AG09319 (cell line): ENCODE measurements at places on chromosomes 12 and 14.

GRCh38 chr12:71440763-71441748 lies 1.5 kb downstream of the LGR5 start:
- no peak for DNase-seq

DNA sequence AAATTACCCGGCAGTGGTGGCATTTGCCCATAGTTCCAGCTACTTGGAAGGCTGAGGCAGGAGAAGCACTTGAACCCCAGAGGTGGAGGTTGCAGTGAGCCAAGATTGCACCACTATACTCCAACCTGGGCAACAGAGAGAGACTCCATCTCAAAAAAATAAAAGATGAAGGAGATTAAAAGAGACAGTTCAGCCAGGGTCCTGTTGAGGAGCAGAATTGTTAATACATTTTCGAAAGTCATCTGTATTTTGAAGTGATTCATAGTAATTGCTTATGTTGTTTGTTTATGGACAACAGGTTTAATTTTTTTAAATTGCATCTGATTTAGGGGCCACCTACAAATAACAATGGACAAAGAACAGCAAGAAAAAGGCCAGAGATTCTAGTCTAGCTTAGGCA lies 112.9 kb downstream of the DIP2B start:
- DNase-seq = no peak

DNA sequence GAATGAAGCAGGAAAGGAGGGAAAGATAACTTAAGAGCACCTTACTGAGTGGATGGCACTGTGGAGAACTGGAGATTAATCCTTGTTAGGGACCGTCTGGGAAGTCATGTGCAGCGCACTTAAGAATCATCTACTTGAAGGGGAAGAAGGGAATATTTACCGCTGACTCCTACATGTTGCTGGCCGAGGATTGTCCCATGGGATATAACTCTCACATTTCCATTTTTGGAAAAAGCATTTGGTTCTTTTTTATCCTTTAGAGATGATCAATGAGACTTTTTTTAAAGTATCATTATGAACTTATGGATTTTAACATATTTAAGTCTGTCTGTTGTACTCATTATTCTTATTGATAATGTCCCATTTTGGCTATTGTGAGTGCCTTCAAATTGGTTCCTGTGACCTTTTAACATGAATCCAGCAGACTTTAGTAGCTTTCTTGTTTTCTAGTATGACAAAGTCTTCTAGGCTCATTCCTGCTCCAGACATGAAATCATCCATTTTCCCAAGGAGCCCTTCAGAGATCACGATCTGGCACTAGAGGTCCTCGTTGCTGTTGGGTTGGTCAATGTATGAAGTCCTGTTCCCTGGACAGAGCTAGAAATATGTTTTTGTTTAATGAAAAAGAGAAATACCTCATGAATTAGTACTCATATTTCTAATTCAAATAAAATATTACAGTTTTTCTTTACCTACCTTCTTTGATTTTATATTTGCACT lies 20.2 kb upstream of the FAM234B start:
- no peak for DNase-seq

GRCh38 chr12:39722504-39722903 lies 102.9 kb upstream of the ABCD2 start:
- DNase-seq = no peak

- DNase-seq = no peak
Observed at GRCh38 chr12:91610561-91610960, 427.9 kb upstream of the DCN start.

DNA sequence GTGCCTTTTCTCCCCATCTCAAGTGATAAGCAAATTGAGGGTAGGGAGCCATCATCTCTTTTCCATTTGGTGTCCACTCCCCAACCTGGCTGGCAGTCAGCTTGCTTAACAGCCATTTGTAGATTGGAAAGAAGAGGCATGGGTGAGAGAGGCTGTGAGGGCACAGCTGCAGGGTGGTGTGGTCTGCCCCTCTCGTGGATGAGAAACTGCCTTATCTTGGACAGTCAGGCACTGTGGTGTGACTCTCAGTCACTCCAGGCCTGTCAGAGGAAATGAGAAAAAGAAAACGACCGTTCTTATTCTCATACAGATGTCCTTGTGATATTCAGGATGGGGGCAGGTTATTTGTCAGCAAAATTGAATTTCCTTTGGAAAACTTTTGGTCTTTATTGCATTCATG lies 65.1 kb upstream of the SRSF5 start:
- DNase-seq = no peak

DNA sequence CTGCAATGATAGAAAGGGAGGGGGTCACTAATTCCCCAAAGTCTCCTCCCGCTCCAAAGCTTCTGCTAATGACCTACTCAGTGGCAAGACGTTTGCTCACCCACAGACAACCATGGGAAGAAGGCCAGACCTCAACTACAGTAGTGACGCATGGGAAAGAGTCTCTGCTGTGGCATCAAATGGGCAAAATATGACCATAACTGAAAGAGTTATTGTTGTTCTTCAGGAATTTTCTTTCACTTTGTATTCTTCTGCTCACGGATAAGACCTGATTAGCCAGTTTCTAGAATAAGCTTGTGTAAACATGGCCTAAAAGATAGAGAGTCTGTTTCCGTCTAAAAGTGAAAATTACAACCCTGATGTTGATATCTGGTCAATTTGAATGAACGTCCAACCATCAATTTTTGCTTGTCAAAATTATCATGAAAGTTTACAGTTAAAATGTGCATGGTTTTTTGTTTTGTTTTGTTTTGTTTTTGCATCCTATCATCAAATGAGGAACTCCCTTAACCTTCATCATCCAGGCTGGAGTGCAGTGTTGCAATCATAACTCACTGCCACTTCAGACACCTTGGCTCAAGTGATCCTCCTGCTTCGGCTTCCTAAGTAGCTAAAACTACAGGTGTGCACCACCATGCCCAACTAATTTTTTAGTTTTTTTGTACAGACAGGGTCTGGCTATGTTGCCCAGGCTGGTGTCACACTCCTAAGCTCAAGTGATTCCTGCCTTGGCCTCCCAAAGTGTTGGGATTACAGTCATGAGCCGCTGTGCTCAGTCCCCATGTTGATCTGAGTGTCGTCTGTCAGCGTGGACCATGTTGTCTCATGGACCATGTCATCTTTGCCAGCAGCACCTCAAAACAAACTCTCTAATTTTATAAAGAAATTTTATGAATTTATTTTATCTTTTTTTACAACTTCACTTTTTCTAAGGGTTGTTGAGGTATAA lies 7.0 kb downstream of the KRT6B start:
- DNase-seq = no peak

- no peak for DNase-seq
Observed at GRCh38 chr14:78721756-78722480, 551.7 kb downstream of the NRXN3 start.

DNA sequence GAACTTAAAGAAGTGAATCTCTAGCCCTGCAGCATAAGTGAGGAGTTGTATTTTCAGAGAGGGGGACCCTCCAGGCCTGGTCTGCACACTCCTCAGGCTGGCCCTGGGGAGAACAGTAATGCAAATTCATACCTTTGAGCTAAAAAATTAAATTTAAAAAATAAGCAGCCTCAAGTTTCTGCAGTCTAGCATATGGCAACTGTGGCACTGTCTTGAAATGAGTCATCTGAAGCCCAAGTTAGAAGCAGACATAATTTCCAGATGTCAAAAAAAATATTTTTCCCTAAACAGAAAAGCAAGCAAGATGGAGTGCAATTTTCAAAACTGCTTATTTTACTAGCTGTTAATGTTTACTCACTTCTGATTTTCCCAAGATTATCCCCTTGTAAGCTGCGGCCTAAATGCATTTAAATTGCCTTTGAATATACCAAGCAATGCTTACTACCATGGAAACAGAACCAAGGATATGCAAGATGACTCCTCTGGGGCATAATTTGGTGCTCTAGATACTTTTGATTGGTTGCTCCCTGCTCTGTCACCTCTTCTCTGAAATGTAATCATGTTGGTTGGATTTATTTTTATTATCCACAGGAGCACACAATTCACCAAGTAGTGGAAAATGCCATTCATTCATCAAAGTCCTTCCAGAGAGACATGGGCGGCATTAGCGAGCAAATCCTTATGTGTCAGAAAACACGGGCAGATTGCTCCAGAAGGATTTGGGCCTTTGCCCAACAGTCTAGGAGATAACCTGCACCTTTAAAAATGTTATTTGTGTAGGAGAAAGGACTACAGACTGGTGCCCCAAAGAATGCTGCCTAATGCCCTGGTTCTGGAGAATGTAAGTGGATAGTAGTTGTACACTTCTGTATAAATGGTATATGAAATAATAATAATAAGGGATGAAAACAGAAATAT lies 25.0 kb upstream of the DHRS7 start:
- DNase-seq = no peak

DNA sequence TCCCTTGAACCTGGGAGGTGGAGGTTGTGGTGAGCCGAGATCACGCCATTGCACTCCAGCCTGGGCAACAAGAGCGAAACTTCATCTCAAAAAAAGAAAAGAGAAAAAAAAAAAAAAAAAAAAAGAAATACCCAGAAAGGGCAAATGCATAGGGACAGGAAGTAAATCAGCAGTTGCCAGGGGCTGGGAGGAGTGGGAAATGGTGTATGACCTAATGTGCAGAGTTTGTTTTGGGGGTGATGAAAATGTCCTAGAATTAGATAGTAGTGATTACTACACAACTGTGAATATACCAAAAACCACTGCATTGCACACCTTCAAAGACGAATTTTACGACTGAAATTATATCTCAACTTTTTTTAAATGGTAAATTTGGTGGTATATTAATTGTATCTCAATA lies 20.4 kb downstream of the DUSP16 start:
- DNase-seq = no peak

GRCh38 chr12:41344776-41345470 lies 156.8 kb downstream of the PDZRN4 start:
- no peak for DNase-seq
